ENCODE measurements at places on chromosomes 3 and 15.

DNA sequence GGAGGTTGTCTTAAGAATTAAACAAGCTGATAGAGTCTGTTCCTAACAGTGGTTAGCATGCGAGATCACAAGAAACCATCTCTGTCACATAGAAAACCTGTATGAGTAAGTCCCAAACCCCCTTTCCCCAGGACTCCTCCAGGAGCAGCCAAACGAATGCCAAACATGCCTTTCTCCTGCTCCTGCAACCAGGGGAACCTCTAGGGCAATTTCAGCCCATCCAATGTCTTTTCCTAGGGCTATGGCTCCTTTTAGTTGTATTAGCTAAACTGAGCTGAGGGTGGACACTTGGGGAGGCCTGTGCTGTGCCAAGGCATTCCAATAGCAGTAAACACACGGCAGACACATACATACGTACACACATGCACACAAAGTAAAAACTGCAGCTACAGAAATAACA, 36.5 kb upstream of the TIMP4 start:
- DNase-seq: no peak

GRCh38 chr3:46200790-46201189, 7.3 kb downstream of the CCR1 start:
- no peak for DNase-seq

GRCh38 chr15:81111510-81112470, 22.3 kb upstream of the CFAP161 start:
- DNase-seq: no peak

- no peak for DNase-seq
Measured at GRCh38 chr3:108030960-108031359, 59.9 kb downstream of the CD47 start.

- no peak for DNase-seq
Measured at GRCh38 chr3:46574243-46574646, 8.1 kb upstream of the LRRC2 start.

DNA sequence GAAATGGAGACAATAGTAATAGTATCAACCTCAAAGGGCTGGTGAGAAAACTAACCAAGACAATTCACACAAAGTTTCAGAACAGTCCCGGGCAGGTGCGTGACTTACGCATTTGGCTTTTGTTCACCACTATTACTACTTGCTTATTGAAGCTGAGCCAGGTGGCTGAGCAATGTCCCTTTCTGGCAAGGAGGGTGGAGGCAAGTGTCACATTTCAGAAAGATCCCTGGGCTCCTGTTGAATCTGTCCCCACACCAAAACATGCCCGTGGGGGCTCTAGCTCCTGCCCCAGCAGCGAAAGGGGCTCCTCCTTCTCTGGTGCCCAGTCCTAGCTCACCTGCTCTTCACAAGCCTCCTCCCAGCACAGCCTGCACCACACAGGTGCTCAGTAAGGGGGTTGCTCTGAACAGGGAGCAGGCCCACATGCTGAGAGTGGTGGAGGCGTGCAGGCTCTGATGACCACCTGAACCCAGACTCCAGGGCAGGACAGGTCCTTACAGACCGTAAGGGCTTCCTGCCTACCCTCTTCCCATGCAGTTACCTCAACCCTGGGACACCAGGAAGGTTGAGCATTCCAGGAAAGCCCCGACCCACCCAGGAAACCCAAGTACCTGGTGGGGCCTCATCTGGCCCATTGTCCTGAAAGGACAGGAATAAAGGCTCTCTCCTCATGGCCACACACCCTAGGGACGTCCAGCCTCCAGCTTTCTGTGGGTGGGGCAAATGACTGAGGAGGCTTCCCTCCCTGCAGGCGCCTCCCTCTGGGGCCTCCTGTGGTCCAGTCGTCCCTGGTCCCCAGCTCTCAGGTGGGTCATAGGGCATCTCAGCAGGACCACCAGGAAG, 32.6 kb downstream of the SEMA7A start:
- no peak for DNase-seq

GRCh38 chr3:197029511-197030167, at the start of gene MELTF:
TSS of gene MELTF (minus strand) at chr3:197029817. CDS start at chr3:197029702, 115 bp downstream.
- DNase-seq: no peak

- DNase-seq: no peak
Measured at GRCh38 chr3:12060139-12060845, 56.1 kb downstream of the SYN2 start.

DNA sequence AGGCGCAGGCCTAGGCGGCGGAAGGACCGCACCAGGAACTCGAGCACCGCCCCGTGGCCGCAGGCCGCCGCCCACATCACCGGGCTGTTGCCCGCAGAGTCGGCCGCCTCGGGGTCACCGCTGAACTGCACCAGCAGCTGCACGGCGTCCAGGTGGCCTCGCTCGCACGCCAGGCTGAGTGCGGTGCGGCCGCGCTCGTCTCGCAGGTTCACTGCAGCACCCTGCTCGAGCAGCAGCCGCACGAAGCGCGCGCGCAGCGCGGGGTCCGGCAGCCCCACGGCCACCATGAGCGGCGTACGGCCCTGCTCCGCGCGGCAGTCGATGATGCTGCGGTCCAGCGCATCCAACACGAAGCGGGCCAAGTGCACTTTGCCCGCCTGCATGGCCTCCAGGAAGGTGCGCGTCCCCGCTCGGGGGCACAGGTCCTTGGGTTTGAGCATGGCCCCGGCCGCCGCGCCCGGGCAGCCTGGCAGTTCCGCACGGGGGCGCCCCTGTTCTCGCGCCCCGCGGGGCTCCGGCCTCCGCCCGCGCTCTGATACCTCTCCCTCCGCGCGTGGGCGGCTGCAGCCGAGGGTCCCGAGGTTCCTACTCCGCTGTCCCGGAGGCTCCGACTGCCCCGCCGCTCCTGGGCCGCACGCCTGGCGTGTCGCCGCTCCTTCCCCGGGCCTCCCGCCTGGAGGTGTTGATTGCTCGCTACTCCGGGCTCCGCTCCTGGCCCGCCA, 556 bp downstream of the ANKRD63 start:
- no peak for DNase-seq

DNA sequence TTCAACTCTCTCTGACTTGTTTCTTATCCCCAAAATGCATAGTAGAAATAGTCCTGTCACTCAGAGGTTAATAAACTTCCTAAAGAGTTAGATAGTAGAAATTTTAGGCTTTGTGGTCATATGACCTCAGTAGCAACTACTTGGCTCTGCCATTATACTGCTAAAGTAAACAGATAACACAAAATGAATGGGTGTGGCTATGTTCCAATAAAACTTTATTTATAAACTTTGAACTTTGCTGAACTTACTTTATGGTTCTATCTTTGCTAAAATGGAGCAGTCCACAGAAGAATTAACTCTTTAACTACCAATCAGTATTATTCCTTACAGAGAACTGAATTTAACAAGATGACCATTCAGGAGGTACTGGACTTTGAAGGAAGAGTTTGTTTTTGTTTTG, 393.6 kb upstream of the CDIN1 start:
- DNase-seq: no peak

GRCh38 chr3:74631351-74632140, 17.1 kb upstream of the CNTN3 start:
- DNase-seq: no peak

DNA sequence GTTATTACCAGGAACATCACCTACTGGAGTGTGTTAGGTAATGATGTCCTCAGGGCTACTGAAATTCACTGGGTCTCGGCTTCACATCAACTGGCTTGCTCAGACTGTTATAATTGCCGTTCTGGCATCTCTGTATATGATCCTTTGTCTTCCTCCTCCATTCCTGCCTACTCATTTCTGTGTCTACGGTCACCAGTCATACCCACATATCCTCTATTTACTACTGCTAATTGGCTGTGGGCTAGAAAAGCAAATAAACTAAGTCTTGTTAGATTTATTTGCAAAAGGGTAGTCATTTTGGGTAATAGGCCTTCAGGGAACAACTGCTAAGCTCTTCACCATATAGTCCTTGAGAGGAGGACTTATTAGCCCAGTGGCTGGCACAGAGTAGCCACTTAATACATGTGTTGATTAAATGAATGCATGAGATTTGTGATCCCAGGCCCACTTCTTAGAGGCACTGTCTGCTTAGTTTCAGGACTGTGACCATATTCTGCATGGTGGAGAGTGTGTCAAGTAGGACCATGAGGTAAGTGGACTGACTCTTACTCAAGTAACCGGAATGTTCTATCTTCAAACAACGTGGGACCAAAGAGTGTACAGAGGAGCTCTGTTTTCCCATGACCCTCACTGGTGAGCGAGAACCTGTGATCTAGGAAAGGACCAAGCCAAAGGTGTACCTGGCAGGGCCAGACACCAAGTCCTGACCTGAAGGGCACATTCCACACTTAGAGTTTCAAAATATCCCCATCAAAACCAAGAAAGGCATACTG, 13.2 kb downstream of the ZDHHC3 start:
- no peak for DNase-seq

- no peak for DNase-seq
Measured at GRCh38 chr3:184561913-184562877, 610 bp downstream of the EPHB3 start.

- DNase-seq: no peak
Measured at GRCh38 chr3:36663666-36664291, 100.6 kb downstream of the DCLK3 start.

- no peak for DNase-seq
Measured at GRCh38 chr3:116341899-116342298, 103.4 kb downstream of the LSAMP start.

GRCh38 chr3:132517311-132517710, 79.8 kb upstream of the ACKR4 start:
- no peak for DNase-seq

DNA sequence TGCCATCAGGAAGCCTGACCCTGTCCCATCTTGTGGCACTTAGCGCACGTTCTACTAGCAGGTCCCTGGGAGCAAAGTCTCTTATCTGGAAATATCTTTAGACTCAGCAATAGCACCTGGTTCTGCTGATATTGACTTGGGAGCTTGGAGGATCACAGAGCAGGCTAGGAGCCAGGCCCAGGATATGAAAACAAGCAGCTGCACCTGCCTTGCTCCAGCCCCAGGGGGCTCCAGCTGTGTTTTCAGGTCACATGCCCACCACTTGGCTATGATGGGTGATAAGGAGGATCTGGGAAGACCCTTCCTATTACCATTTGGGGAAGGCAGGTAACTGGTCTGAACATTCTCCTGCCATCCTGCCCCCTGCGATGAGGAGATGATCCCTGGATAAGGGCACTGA, 87.8 kb downstream of the C3orf70 start:
- no peak for DNase-seq

GRCh38 chr15:57500979-57501576, 90.6 kb upstream of the MYZAP start:
- DNase-seq: no peak

DNA sequence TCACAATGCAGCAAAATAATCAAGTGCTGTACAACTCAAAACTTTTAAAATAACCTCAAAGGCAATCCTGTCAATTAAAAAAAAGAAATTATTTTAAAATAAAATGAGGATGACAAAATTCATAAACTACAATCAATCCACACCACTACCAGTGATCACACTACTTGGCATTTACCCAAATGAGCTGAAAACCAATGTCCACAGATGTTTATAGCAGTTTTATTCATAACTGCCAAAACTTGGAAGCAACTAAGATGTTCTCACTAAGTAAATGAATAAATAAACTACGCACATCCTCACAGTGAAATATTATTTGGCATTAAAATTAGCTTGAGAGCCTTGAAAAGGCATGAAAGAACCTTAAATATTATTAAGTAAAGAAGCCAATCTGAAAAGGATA, 121.3 kb downstream of the STAG1 start:
- DNase-seq: no peak

DNA sequence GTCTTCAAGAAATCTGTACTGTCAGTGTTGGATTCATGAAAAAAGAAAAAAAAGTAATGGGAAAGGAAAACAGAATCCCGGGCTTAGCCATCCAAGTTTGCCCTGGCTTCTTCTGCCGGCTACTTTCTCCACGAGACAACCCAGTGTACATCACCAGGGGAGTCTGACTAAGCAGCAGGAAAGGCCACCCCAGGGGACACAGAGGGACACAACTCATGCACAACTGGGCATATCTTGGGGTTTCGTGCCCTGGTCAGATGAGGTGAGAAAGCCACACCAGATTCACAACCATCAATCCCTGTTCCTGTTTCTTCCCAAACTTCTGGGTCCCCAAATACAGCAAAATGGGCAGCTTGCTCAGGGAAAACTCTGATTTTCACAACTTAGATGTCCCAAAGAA, 33.2 kb downstream of the ADAMTS17 start:
- no peak for DNase-seq

DNA sequence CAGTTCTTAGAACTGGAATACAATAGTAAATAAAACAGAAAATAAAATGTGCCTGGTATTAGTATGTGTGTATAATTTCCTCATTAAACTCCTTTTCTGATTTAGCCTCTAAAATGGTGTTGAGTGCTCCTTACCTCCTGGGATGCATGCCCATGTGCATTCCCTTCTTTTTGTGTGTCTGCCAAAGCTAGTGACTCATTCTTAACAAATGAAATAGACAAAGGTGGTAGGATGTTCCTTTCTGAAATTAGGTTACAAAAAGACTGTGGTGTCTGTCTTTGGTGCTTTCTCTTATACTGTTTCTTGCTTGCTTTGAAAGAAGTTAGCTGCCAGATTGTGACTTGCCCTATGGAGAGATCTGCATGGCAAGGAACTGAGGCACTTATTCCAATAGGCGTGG, 623.7 kb downstream of the GRM7 start:
- DNase-seq: no peak

GRCh38 chr3:188941103-188941502, 230.7 kb upstream of the TPRG1 start:
- no peak for DNase-seq

- no peak for DNase-seq
Measured at GRCh38 chr3:98734306-98734705, 28.8 kb upstream of the ST3GAL6 start.

GRCh38 chr15:77748078-77749064, 115.7 kb upstream of the LINGO1 start:
- no peak for DNase-seq

DNA sequence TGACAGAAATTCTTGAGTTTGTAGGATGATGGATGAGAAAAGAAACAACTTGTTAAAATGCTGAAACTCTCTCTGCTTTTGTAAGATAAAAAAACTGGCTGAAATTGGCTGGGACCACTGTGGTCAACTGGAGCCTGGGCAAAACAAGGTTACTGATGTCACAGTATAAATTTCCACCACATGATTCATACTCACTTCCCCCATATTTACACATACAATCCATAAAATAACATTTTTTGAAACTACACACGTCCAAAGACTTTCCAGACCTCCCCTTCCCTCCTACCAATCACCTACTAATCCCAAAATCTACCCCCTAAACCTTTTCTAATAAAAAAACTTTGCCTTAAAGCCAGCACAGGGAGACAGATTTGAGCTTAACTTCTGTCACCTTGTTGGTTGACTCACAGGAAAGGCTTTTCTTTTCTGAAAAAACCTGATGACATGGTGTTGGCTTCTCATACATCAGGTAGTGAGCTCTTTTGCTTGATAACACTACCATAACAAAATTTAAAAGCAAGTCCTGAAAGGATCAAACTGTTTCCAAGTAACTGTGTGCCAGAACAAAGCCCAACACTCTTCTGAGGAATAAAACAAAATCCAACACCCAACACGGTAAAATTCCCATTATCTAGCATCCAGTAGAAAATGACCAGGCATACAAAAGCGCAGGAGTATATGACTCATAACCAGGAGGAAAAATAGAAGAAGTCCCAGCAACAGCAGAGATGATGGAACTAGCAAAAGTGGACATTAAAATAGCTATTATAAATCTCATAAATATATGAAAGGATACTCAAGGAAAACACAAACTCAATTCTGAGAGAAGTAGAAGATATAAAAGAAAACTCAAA, 87.3 kb upstream of the SNRK start:
- DNase-seq: no peak

Measured in cerebellar nuclear complex (tissue), 1 donor.